ENCODE measurements at places on chromosomes 12 and 14. TPM values are rescaled to one million over a fixed set of nuclear protein-coding genes. Genes with fewer than 3 reads are reported as not detected.

DNA sequence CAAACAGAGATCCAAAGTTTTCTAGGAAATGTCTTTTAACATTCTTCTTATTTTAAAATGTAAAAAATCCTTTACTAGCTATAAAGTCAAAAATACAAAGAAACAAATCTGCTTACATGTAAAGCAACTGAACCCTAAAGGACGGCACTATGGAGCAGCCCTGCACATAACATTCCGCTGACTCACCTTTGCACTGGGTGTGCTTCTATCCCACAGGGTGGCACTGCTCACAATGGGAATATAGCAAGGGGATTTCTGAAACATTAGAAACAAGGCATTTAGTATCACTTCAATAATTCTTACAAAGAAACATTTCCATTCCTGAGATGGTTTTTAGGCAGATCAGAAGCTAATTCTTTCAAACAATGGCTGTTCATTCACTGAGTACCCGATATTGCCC, 94.3 kb downstream of the C12orf42 start:
- no peaks in the 10 kb centered on the region for H3K36me3 ChIP-seq
- no peak for DNase-seq
- H3K27ac ChIP-seq, result no peak overlapping the region
- no peaks in the 10 kb centered on the region for H3K27me3 ChIP-seq

Gene KERA
- total RNA-seq, result not detected

Gene TUNAR
- not detected for total RNA-seq

DNA sequence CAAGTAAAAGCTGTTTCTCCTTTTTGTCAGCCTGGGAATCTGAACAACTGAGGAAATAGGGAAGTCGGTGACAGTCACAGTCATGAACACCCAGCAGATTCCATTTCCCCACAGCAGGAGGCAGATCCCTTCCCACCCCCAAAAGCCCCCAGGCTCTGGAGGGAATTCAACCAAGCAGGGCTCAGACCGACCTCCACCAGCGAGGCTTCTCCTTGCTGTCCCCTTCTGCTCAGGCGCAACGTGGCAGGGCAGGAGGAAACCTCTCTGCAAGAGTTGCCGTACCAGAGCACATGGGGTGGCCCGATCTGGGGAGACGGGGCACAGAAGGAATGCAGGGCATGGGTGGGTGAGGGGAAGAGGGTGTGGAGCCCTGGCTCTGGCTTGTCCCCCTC, 319 bp downstream of the GALNT6 start:
- H3K27me3 ChIP-seq, result no peaks in the 10 kb centered on the region
- DNase-seq, result peak; percentile 33
- H3K36me3 ChIP-seq, result no peaks in the 10 kb centered on the region
- H3K27ac ChIP-seq, result peak overlapping the region; percentile 83
- H3K4me3 ChIP-seq, result peak overlapping the region; percentile 67
- H3K4me1 ChIP-seq, result peaks cover 46% of the 10 kb centered on the region

- H3K27me3 ChIP-seq, result no peaks in the 10 kb centered on the region
- no peaks in the 10 kb centered on the region for H3K36me3 ChIP-seq
- no peak overlapping the region for H3K4me3 ChIP-seq
- no peak for DNase-seq
- peaks cover 19% of the 10 kb centered on the region for H3K4me1 ChIP-seq
These were observed 318.9 kb downstream of the SNAPC1 start for GRCh38 chr14:62081012-62081612.

Gene CISTR
- not detected for total RNA-seq

Gene BCL11B
- 223 TPM for total RNA-seq

Gene NPAS3
- total RNA-seq, result not detected

Gene SLC5A8
- total RNA-seq, result not detected

Gene B4GALNT1
- total RNA-seq, result not detected

DNA sequence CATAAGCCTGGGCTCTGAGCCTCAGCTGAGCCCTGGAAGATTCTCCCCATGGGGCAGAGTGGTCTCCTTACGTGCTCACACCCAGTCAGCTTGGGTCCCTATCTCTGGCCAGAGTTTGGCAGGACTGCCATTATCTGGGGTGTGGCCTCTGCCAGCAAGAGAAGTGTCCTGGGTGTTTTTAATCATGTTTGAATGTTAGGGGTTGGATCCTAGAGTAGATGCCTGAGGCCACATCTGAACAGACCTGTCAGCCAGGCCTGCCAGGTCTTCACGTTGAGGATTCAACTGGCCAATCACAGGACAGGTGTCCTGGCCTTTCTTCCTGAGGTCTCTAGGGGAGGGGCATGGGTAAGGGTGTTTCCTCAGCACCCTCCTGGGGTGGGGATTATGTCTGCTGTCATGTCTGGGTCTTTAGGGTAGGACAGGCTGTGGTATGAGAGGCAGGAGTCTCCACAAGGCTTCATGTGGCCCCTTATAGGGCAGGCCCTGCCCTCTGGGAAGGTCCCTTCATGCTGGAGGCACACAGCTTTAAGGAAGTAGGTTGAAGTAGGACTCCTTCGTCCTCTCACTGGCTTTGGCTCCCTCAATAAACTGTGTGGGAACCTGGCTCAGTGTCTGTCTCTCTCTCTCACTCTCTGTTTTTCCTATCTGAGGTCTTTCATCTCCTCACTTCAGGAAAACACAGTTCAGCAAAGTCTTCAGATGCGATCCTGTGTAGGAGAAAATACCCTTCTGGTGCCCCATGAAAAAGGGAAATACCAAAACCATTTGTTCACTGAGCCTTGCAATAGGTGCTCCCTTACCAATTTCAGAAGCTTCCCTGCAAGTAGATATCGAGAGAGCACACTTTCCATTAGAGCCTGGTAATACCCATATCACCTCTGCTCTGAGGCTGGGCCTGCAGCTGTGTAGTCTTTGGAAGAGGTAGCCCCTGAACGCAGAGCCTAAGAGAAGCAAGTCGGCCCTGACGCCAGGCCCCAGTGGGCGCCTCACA, 6.7 kb upstream of the FITM1 start:
- no peak for DNase-seq
- no peak overlapping the region for H3K4me3 ChIP-seq
- H3K27me3 ChIP-seq, result no peaks in the 10 kb centered on the region
- H3K36me3 ChIP-seq, result peaks cover 21% of the 10 kb centered on the region

Gene KRT71
- not detected for total RNA-seq

Gene NRXN3
- not detected for total RNA-seq

DNA sequence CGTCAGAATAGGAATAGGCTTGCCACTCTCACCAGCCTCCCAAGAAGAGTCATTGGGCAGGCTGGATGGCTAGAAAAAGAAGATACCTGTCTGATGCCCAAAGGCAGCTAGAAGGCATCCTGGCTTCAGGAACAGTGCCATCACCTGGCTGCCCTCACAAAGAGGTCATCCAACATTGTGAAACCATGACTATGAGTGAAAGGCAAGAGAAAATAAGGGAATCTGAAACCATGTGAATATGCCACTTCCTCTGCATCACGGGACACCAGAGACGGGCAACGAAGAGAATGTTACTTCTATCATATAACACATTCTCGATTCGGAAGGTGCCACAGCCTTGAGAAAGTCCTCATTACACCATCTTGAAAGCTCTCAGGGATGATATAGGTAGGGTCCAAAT, 182.0 kb downstream of the DAD1 start:
- H3K4me3 ChIP-seq, result no peak overlapping the region
- no peak for DNase-seq
- H3K36me3 ChIP-seq, result no peaks in the 10 kb centered on the region
- no peak overlapping the region for H3K27ac ChIP-seq
- no peaks in the 10 kb centered on the region for H3K4me1 ChIP-seq

DNA sequence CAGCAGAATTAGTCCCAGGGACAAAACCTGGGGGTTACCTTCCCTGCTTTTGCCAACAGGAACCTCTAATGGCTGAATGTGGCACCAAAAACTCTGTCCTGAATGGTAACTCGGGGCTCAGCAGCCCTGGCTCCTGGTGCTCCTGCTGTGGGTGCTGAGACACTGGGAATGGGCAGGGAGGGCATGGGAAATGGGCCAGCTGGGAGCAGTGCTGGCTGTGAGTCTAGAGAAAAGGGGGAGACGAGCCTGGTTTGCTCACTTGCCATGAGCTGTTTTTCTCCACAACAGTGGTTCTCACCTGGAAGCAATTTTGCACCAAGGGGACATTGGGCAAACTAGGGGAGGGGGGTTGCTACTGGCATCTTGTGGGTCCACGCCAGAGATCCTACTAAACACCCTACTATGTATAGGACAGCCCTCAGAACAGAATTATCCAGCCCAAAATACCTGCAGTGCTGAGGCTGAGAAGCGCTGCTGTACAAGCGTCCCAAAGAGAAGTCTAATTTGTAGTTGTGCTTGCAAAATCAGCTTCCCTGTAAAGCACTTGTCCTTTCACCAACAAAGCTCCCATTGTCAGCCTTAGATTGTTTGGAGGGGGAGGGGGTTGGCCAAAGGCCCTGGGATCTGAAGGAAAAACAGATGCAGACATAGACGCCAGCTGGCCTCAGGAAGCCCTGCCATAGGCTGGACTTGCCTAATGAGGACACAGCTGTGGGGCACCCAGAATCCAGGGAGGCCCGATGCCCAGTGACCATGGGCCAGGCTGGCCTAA, 3.6 kb downstream of the LRRC74A start:
- H3K27ac ChIP-seq, result no peak overlapping the region
- no peak for DNase-seq
- H3K4me1 ChIP-seq, result no peaks in the 10 kb centered on the region
- H3K27me3 ChIP-seq, result no peaks in the 10 kb centered on the region
- no peak overlapping the region for H3K4me3 ChIP-seq

GRCh38 chr14:35399083-35399937, 5.2 kb downstream of the NFKBIA start:
- no peak overlapping the region for H3K27ac ChIP-seq
- H3K4me1 ChIP-seq, result peaks cover 29% of the 10 kb centered on the region
- DNase-seq, result no peak
- H3K36me3 ChIP-seq, result peaks cover 21% of the 10 kb centered on the region
- H3K27me3 ChIP-seq, result no peaks in the 10 kb centered on the region

Gene LRP1
- total RNA-seq, result 0.58 TPM

GRCh38 chr12:1410794-1411193, 183.6 kb downstream of the FBXL14 start:
- H3K4me1 ChIP-seq, result no peaks in the 10 kb centered on the region
- no peak overlapping the region for H3K4me3 ChIP-seq
- H3K27ac ChIP-seq, result no peak overlapping the region
- H3K36me3 ChIP-seq, result peaks cover 22% of the 10 kb centered on the region
- no peaks in the 10 kb centered on the region for H3K27me3 ChIP-seq

Gene RTN1
- 0.27 TPM for total RNA-seq

DNA sequence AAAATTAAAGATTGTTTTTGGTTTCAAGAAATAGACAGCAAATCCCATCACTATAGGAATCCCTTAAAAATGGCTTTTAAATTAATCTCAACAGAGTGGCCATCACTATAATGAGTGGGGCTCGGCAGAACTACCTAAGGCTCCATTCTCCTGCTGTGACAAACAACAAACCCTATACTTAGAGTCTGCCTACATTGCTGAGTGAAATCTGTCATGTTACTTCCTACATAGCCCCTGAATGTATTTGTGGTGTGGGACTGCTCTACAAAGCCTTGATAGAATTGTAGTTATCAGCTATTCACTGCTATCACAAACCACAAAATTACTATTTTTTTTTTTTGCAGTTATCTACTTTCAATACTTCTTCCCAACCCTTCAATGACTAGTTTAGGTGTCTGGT, 538.7 kb upstream of the ATXN7L3B start:
- H3K36me3 ChIP-seq, result no peaks in the 10 kb centered on the region
- no peak for DNase-seq
- H3K27me3 ChIP-seq, result no peaks in the 10 kb centered on the region
- no peaks in the 10 kb centered on the region for H3K4me1 ChIP-seq
- H3K4me3 ChIP-seq, result no peak overlapping the region

DNA sequence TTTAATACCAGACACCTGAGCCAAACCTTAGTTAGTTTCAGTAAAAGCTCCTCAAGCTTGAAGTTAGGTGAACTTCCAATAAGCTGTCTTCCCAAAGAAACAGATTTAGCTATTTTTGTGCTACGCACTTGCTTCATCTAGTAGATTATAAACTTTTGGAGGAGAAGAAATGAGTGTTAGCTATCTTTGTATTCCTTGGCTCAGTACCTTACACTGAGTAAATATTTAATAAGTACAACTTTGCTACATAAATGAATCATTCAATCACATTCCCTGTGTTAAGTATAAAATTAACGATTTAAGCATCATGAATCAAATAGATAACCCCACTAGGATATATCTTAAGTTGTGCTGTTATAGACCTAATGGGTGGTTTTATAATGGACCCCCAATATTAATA, 307.0 kb downstream of the PCNX1 start:
- no peaks in the 10 kb centered on the region for H3K36me3 ChIP-seq
- no peak overlapping the region for H3K4me3 ChIP-seq
- no peak overlapping the region for H3K27ac ChIP-seq

DNA sequence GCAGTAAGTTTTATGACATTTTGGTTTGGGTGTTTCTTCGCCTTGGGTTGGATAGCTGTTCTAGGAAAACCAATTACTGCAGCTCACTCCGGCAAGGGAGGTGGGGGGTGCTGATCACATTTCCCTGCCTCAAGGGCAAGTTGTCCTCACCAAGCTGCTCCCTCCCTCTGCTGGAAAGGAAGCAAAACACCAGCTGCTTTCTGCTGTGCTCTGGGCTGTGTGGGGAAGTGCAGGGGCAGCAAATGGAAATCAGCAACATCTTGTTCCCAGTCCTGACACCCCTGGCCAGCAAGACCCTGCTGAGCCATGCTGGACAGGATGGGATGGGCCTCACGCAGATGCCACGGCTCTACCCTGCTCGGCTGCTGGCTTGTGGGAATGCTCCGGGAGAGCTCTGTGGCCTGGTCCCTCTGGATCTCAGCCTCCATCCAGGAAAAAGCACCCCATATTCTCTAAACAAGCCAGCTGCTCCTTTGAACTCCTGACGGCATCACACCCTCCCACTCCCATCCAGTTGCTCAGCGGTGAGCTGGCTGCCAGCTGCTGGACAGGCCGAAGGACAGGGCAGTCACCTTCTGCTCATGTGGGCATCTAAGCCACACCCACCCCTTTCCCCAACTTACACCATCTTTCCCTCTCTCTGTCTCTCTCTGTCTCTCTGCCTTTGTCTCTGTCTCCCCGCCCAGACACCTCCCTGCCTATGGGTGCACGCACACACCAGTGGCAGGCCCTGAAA, 52.4 kb upstream of the EIF5 start:
- H3K27ac ChIP-seq, result no peak overlapping the region
- no peaks in the 10 kb centered on the region for H3K36me3 ChIP-seq
- peaks cover 14% of the 10 kb centered on the region for H3K27me3 ChIP-seq
- H3K4me3 ChIP-seq, result no peak overlapping the region

Gene TAMALIN
- 501 TPM for total RNA-seq

GRCh38 chr12:58678753-58679152, 241.6 kb downstream of the LRIG3 start:
- H3K27me3 ChIP-seq, result no peaks in the 10 kb centered on the region
- H3K4me1 ChIP-seq, result no peaks in the 10 kb centered on the region
- H3K36me3 ChIP-seq, result no peaks in the 10 kb centered on the region

GRCh38 chr14:59677771-59678231, 101.2 kb upstream of the CCDC175 start:
- no peaks in the 10 kb centered on the region for H3K4me1 ChIP-seq
- no peak for DNase-seq
- H3K4me3 ChIP-seq, result no peak overlapping the region
- no peaks in the 10 kb centered on the region for H3K36me3 ChIP-seq
- no peak overlapping the region for H3K27ac ChIP-seq

DNA sequence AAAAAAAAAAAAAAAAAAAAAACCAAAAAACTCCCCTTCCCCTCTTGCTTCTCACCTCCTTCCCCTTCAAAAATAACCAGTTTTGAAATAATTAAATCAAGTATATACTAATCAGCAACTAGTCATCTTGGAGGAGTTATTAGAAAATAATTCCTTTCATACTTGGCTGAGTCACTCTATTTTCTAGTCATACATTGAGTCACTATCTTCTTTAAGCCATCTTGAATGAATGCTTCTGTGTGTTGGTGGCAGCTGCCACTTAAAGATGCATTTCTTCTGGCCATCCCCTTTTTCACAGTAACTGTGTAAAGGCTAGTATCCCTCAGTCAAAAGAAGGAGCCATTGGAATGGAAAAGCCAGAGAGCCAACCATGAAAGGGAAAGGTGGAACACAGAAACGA, 84.2 kb upstream of the TMEM263 start:
- H3K36me3 ChIP-seq, result no peaks in the 10 kb centered on the region
- no peak overlapping the region for H3K4me3 ChIP-seq
- no peak overlapping the region for H3K27ac ChIP-seq
- no peaks in the 10 kb centered on the region for H3K27me3 ChIP-seq
- H3K4me1 ChIP-seq, result no peaks in the 10 kb centered on the region

Measured in naive thymus-derived CD4-positive, alpha-beta T cell (primary cell).